ENCODE measurements at places on chromosomes 3 and 15.

GRCh38 chr3:10524270-10524669 lies 18.9 kb upstream of the ATP2B2 start:
- DNase-seq = no peak

DNA sequence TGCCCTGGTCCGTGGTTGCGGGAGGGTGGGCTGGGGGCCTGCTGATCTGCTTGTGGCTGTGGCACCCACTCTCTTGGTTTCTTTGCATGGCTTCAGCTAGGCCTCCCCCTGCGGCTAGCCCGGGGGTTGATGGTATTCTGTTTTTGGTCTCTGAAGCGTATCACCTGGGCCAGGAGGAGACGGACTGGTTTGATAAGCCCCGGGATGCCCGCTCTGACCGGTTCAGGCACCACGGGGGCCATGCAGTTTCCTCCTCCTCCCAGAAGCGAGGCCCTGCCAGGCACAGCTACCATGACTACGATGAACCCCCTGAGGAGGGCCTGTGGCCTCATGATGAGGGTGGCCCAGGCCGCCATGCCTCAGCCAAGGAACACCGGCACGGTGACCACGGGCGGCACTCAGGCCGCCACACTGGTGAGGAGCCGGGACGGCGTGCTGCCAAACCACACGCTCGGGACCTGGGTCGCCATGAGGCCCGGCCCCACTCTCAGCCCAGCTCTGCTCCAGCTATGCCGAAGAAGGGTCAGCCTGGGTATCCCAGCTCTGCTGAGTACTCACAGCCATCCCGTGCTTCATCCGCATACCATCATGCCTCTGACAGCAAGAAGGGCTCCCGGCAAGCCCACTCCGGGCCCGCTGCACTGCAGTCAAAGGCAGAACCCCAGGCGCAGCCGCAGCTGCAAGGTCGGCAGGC lies 11.3 kb upstream of the APEH start:
- DNase-seq = no peak

GRCh38 chr3:23760871-23761373 lies 44.8 kb upstream of the UBE2E1 start:
- DNase-seq = no peak

DNA sequence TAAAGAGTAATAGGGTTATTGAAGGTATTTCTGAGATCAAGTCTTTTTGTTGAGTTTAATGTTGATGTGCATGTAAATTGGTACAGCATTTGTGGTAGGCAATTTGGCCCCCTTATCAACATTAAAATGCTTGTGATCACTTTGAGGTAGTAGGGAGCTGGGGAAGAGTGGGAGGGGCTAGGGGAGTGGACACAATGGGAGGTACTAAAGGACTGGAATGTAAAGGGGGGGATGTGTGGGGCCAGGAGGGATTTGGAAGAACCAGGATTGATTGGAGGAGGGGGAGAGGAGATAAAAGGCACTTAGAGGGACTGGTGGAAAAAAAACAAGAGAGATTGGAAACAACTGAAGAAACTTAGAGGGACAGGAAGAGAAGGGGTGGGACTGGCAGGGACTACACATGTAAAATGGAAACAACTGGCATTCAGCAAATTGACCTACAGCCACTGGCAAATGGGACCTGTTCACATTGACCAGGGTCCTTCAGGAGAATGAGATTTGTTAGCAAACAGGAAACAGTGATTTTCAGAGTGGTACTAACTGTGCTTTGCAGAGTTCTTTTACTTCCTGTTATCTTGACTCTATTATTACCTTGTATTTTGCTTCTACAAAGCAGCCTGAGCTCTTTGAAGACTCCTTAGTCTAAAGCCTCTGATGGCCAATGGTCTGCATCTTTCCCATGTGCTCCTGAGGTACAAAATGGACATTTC lies 47.8 kb upstream of the ZBTB38 start:
- no peak for DNase-seq

DNA sequence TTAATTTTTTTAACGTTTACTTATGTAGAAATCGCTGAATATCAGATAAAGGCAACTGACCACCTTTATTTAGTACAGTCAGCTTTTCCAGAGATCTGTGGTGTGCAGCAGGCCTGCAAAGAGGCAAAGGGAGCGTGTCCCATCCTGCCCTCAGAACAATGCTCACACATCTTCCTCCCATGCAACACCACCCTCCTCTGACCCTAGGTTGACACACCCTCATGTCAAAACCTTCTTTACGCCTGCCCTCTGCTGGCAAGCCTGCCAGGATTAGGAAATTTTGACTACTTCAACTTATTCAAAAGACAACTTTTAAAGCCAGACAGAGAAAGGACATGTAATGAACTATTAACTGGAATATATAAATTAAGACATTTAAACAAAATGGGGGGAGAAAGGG lies 513.7 kb downstream of the FOXP1 start:
- DNase-seq = no peak

GRCh38 chr3:122023335-122023910 lies 1.4 kb upstream of the ILDR1 start:
- no peak for DNase-seq

DNA sequence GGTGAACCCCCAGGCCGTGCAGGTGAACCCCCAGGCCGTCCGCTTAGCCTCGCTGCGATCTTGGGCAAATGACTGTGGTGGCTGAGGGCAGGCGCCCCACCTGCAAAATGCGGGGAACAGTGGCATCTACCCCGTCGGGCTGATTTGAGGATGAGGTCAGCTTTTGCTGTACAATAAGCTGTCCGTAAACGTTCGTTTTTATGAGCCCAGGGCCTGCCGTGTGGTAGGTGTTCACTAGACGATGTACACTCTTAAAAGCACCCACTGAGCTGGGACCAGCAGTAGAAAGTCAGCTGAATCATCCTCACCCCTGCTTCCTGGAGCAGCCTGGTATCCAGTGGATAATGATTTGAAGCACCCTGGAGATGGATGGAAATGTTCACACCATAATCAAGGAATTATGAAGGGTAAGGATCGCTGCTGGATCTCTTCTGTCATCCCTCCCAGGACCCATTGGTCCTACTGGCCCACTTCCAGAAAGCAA lies 943 bp upstream of the PCSK6 start:
- no peak for DNase-seq

DNA sequence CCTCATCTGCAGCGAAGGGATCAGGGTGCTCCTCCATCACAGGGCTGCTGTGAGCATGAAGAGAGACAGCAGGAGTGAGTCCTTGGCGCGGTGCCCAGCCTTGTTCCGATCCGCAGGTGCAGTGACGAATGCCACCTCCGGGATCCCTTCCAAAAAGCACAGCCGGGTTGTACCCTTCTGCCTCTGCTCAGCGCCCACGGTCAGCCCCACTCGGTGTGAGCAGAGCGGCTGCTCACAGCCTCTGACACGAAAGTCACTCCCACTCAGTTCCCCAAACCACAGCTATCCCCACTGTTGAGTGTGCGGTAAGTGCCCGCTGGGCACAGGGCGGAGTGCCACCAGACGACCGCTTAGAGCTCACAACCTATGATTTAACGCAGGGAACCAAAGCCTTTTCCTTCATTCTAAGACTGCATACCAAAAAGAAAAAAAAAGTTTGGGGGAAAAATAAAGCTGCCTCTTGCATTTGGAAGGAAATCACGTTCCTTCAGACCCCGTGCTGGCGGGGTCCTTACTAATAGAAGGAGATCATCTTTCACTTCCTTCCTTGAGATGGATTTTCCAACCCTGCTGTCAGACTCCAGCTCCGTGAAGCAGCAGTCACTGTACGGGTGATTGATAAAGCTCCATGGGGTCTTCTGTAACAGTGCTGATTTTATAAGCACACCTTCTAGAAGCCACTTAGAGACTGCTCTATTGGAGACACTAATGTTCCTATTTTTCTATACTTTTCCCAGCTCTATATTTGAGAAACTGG lies 34.7 kb upstream of the TUBGCP5 start:
- DNase-seq = peak; percentile 53

DNA sequence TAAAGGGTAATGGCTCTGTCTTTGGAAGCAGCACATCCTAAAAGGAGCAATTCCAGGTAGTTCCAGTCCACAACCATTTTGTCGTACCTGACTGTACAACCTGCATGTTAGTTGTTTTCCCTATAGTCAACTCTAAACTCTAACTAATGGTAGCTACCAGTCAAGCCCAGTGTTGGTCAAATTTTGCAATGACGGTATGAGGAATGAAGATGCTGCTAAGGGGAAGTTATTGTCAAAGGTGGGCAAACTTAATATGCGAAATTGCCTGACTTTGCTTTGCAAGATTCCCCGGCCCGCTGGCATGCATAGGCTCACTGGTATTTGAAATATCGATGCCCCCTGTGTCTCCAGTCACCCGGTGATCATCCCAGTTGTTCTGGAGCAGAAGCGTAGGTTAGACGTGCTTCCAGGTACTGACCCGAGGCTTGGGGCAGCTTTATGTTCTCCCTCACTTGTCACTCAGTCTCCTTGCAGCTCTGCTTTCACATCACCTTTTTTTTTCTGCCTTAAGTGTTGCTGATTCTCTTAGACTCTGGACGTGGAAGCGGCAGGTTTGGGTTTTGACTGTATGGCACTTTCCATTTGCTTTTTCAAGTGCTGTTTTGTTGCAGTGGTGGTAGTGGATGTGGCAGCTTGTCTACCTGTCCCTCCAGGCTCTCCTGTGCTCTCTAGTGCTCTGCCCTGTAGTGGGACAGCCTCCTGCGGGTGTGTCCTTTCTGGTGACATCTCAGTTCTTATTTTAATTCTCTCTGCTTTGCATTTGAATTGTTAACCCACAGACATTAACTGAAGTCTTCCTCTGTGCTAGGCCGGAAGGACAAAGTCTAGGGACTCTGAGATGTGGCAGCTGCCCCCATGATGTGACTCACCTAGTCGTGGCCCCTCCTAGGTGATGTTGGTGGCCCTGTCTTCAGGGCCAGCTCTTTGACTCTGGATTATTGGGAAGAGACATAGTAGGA lies 95.8 kb upstream of the UMPS start:
- DNase-seq = no peak

- no peak for DNase-seq
Observed at GRCh38 chr3:44993471-44994205, 17.6 kb downstream of the EXOSC7 start.

- no peak for DNase-seq
Observed at GRCh38 chr3:52308308-52308707, 7.8 kb upstream of the DNAH1 start.

DNA sequence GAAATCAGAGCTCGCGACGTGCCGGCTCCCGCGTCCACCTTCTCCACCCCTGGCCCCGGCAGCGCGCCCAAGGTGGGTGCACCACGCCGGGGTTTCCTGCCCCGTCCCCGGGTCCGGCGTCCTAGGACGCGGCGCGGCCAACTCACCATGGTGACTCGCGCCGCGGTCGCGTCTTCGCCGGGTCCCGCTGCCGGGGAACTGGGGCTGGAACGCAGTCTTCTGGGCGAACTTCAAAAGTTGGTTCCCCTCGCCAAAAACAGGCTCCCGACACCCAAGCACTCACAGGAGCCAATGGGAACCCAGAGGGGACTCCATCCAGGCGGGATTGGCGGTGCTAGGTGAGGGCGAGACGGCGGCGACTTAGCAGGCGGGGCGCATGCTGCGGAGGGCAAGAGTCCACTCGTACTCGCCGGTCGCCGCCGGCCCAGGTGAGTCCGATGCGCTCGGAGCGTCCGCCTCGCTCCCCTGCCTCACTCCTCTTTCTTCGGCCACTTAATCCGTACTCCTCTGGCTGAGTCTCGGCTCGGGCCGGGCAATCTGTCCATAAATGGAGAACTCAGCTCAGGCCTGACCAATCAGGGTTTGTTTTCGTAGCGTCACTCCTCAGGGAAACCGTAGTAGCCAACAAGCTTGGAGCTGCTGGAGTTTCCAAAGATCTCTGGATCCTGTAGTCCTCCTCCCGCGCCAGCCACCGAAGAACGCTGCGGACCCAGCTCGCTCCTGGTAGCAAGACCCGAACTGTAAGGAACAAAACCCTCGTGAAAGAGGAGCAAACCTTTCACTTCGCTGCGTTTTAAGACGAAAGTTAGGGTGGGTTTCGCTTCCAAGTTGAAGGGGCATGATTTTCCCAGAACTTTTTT lies at the start of gene MYO1E:
Gene MYO1E (minus strand): TSS at position 520 of the 860 bp plus-strand sequence. CDS start 371 bp downstream, at position 149.
- peak; percentile 57 for DNase-seq

DNA sequence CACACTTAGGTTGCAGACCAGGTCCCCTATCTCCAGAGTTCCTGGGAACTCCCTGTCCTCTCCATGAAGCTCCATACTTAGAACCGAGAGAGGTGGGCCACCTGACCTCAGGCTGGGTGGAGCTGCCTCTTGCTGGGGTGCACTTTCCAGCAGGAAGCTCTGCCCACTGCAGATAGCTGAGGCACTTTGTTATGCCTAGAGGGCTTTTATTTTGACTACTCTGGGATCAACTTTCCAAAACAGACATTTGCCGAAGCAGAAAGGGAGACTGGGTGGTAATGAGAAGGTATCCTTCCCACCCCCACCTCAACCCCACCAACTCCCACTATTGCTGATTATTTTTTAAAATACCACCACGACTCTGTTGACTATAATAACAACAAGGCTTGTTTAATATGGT lies 54.7 kb downstream of the CLDN11 start:
- DNase-seq = no peak

DNA sequence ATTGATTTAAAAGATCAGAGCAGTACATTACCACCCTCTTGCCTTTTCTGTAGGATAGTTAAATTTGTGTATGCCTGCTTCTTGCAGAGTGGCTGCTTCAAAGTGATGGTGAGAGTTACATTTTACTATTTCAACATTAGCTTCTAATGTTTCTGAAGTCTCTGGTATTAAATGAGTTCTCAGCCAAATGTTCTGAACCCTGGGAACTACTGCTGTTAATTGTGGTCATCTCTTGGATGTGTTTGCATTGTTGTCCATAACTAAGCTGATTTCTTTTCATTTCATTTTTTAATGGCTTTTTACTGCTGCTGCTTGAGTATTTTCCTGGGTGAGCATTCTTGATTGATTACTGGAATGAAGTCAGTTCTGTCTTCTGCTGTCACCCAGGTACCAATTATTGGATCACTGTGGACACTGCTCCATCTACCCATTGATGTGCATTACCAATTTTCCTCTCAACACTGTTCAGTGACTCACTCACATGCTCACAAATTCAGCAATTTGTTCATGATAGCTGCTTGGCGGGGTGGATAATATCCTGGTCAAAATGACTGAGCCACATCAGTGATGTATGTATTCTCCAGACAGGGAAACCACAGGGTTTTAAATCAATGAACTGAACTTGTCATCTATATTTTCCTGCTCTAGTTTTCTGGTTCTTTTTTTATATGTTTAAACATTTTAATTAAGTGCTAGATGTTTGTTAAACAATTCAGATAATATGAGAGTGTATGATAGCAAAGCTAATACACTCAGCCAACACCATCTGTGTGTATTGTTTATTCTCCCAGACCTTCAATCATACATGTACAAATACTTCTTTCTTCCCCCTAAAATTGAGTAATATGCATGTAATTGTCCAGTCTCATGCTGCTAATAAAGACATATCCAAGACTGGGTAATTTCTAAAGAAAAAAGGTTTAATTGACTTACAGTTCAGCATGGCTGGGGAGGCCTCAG lies 587.6 kb downstream of the RSL24D1 start:
- no peak for DNase-seq

GRCh38 chr3:46501702-46502101 lies 3.9 kb downstream of the RTP3 start:
- no peak for DNase-seq

- no peak for DNase-seq
Observed at GRCh38 chr3:153070511-153070868, 91.5 kb upstream of the RAP2B start.

DNA sequence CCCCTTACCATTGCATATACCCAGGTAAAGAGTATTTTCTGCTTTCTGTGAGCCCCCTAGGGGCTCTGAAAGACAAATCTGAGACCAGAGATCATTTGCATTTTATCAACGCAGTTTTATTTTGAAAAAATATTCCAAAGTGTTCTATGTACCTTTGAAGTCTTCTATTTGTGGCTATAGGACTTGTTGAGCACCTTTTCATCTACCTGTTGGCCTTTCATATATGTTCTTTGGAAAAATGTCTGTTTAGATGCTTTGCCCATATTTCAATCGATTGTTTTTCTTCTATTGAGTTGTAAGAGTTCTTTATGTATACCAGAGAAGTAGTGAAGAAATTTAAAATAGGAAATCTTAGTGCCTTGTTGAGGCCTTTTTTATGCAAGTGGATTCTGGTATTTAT lies 94.0 kb downstream of the LRRC28 start:
- no peak for DNase-seq

Measured in NCI-H1436 (cell line).